ENCODE measurements at places on chromosomes 4 and X. TPM values are rescaled to one million over a fixed set of nuclear protein-coding genes. Genes with fewer than 3 reads are reported as not detected.

Gene IBSP
- total RNA-seq, result not detected

Gene CXorf49B
- total RNA-seq, result not detected

Gene SMIM10L2A
- 0.97 TPM for total RNA-seq

Gene FOXP3
- total RNA-seq, result 0.11 TPM

Gene ODAPH
- total RNA-seq, result not detected

Gene SH3D19
- total RNA-seq, result 142 TPM

Gene MAGEA8
- not detected for total RNA-seq

Gene XAGE1A
- total RNA-seq, result not detected

Gene DCTD
- 49.6 TPM for total RNA-seq
